Left renal cortex interstitium (tissue), 4 donors: ENCODE measurements at places on chromosomes 16 and 17.

DNA sequence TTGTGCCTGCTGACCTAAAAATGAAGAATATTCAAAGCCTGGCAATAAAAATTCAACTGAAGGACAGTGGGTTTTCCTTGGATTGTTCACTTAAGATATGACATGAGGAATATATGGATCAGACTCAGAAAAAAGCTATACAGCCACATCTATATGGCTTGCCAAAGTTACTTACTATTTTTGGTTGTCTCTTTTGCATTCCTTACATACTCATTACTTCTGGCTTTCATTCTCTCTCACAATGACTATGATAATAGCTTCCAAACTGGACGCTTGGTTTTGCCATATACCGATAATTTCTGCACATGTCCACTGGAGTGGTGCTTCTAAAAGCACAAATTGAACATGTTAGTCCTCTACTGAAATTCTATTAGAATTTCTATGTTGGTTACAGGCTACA lies 664.9 kb downstream of the CDH8 start:
- no peak for DNase-seq

- no peak for DNase-seq
Measured at GRCh38 chr17:40564883-40565768, at the start of gene CCR7. TSS of gene CCR7 (minus strand) at chr17:40565472. CDS start at chr17:40565409, 63 bp downstream.

DNA sequence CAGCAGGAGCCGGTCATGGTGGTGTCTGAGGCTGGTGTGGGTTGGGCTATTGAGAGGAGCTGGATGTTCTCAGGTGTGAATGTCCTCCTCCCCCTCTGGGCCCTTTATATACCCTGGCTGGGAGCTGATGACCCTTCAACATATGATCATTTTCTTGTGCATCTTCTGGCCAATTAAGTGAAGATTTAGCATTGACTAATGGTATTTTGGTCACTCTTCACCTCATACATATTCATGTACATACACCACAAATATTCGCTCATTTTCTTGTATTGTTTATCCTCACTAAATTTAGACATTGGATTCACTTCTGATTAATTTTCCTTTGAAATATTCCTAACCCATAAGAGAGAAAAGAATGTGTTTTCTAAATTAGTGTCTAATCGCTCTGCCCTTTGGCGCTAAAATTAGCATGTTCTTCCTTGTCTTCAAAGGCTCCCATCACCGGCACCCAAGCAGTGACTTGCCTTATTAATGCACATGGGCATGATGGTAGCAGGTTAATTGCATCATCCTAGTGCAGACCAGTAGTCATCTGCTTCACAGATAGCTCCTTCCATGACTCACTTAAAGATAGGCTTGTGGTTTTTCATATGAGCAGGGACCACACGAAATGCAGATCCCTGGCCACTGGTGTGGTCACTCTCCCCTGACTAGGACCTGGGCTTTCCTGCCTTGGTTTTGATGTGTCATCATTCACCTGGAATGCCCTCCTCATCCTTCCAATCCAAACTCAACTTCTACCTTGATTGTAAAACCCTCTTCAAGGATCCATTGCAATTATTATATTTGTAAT lies at the start of gene KRTAP2-4:
Gene KRTAP2-4 (minus strand): TSS at position 51 of the 796 bp plus-strand sequence. CDS start 34 bp downstream, at position 17.
- no peak for DNase-seq

DNA sequence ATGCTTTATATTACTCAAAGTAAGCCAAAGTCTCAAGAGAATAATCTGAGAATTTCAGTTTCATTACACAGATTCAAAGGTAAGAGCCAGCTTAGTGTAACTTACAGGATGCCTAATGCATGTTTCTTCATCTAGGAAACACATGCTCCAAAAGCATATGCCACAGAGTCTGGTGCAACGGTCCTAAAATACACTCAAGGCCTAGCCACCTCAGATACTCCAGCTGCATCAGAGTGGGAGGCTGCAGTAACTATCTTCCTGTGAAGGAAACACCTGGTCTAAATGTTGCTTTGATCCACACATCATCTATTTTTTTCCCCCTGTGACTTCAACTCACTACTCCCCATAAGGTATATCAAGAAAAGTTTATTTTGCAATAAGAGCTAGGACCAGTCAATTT lies 51.6 kb upstream of the CORO6 start:
- DNase-seq, result no peak

GRCh38 chr17:41680426-41681040 lies 8.2 kb upstream of the EIF1 start:
- no peak for DNase-seq

DNA sequence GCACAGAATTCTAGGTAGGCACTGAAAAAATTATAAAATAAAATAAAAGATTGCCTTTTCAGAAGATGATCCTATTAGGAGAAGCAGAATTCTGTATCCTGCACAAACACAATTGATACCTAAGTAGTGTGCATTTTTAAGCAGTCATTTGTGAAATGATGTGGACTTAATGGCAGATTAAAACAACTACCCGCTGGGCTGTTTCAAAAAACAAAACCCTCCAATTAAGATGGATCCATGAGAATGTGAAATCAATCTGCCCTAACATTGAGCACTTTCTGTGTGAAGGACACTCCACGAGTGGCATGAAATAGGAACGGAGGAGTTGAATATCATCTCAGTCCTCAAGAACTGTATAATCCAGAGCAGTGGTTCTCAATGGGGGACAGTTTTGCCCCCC lies 1012.8 kb upstream of the EEF2KMT start:
- DNase-seq, result no peak

DNA sequence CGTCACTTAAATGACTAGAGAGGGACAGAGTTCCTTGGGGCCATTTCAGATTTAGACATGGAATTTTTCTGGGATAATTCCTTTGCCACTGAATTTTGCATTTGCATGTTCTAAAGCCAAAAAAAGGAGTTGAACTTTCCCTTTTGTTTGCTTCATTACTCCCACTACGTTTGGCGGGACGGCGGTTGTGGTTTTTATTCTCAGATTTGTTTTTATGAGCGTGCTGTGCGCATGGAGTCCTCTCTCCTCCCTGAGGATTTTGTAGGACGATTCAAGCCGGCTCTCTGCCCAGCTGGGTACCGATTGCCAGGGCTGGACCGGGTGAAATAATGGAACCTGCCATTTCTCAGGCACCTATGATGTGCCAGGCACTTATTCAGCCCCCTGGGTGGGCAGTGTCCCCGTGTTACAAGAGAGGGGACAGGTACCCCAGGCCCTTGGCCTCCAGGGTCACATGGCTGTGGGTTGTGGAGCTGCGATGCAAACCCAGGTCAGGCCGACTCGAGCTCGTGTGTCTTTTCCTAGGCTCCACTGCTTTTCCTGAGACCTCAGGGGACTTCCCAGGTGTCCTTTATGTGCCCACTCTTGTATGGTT lies 18.8 kb downstream of the CMIP start:
- DNase-seq, result no peak

GRCh38 chr16:80198311-80199299 lies 342.2 kb upstream of the DYNLRB2 start:
- no peak for DNase-seq

DNA sequence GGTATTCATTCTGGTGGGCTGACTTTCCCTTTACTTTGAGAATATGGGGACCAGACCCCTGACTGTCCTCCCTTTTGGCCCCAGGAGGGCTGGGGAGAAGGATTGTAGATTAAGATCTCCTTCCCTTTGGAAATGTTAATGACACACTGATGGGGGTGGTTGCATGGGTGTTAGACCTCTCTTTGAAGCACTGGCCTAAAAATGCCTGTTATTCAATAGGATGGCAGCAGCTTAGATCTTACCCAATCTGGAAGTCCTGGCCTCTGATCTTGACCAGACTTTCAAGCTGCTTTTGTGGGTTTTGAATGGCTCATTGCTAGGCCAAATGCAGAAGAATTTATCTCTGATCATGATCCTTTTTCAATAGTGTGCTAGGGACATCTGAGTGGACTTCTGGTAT lies 25.7 kb downstream of the MAP3K3 start:
- DNase-seq, result no peak

- DNase-seq, result peak; percentile 17
Measured at GRCh38 chr16:10141671-10142070, 40.6 kb downstream of the GRIN2A start.

GRCh38 chr17:4893272-4893671 lies 6.1 kb upstream of the C17orf107 start:
- DNase-seq, result no peak

- DNase-seq, result peak; percentile 58
Measured at GRCh38 chr17:47895347-47895855, 635 bp upstream of the SP2 start.

GRCh38 chr17:2435862-2436261 lies 35.0 kb upstream of the MNT start:
- no peak for DNase-seq

- no peak for DNase-seq
Measured at GRCh38 chr17:35986643-35987042, at the start of gene CCL14. TSS of gene CCL14 (minus strand) at chr17:35986729. CDS start at chr17:35986649, 80 bp downstream.

DNA sequence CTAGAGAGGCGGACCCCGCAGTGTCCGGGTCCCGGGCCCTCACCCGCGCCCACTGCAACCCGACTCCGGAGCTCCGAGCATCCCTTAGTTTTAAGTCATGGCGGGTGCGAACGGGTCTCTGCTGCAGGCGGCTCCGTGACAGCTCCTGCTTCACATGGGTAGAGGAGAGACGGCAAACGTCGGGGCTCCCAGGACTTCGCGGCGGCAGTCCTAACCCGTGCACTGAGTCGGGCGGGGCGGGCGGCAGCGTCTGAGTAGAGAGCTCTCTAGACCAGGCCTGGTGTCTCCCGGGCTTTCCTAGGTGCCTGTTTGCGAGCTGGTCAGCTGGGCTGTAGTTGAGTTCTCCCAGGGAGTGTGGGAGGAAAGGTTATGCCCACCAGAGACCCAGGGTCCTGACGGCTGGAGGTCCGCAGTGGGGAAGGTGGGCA lies 345 bp downstream of the TSC2 start:
- no peak for DNase-seq

- no peak for DNase-seq
Measured at GRCh38 chr16:3059723-3060242, 5.7 kb upstream of the IL32 start.

- DNase-seq, result no peak
Measured at GRCh38 chr17:517181-517580, 164.6 kb upstream of the RPH3AL start.

GRCh38 chr16:49650603-49651002 lies 205.3 kb downstream of the ZNF423 start:
- DNase-seq, result no peak

DNA sequence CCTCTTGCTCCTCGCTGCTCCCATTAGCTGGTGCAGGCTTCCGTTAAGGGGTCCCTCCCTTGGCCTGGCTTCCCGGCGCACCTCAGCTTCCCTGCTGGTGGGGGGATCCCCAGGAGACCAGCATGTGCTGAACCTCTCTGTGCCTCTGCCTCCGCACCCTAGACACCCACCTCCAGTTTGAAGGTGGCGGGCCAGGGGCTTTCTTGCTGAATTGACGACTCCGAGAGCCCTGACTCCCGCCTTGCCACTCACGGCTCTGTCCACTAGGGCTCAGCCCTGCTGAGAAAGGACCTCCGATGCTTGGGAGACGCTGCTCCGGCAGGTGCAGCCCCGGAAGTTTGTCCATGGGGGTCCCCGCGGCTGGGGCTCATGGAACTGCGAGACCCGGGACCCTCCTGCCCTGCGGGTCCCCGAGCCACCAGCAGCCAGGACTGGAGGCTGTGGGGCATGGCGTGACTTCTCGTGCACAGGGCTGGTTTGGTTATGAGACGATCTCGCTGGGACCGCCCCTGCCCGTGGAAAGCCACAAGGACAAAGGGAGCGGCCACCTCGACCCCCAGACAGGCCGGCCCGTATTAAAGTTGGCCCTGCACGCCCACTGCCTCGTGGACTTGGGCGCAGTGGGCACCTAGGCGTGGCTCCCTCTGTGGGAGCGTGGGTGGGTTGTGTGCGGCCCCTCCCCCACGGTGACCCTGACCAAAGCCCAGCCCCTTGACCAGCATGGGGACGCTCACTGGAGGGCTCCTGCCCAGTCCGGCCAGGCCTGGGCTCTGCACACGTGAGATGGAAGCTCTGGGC lies 8.1 kb downstream of the CHMP6 start:
- DNase-seq, result no peak

GRCh38 chr17:1604831-1605528 lies 23.7 kb downstream of the SLC43A2 start:
- no peak for DNase-seq

DNA sequence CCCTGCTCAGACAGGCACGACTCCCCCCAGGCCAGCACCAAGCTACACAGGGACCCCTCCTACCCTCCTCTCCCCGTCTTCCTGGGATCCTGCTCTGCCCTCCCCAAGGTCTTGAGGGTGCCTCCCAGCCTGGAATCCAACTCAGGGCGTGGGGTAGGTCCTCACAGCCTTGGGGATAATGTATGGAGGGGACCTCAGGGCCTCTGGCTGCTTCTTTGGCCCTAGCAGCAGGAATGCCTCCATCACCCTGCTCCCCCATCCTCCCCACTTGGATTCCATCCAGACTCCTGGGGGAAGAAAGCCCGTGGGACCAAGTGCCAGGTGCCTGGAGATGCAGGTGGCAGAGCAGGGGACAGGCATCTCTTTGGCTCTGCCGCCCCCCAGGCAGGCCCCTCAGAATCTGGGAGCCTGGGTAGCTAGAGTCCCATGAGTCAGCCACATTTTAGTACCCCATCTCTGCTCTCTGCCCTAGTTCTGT lies 10.7 kb upstream of the STAC2 start:
- no peak for DNase-seq

GRCh38 chr17:79369001-79369400 lies 241.8 kb downstream of the RBFOX3 start:
- no peak for DNase-seq

DNA sequence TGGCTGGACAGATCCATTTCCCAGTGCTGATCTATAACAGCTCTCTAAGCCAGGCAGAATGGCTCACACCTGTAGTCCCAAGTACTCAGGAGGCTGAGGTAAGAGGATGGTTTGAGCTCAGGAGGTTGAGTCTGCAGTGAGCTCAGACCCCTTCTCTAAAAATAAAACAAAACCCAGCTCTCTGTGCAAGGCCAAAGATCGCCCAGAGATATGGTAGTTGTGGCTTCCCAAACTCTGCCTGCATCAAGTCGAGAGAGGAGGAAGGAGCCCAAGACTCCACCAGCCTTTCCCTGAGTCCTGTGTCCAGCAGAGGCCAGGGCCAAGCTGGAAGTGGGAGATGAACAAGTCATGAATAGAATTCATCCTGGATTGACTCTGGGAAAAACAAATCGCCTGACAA lies 88.8 kb downstream of the TMEM132E start:
- DNase-seq, result no peak

- DNase-seq, result no peak
Measured at GRCh38 chr17:27991462-27991993, 50.9 kb upstream of the NLK start.

DNA sequence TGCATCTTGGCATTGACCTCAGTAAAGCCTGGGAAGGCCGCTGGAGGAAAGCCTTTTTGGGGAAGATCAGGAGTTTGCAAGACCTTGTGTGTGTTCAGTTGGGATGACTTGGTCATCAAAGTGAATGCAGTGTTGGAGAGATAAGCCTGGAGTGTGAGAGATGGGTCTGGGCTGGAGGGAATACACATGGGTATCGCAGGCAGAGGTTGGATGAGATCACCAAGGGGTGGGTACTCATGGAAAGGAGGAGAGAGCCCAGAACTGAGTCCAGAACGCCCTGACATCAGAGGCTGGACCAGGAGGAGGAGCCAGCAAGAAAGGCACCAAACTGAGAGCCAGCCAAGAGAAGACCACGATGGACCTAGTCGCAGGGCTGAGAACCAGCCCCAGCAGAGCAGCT lies 35.2 kb downstream of the SDK2 start:
- no peak for DNase-seq

GRCh38 chr16:30018731-30019158 lies 4.3 kb upstream of the C16orf92 start:
- DNase-seq, result no peak
